ENCODE measurements at places on chromosomes 4 and X. TPM values are rescaled to one million over a fixed set of nuclear protein-coding genes. Genes with fewer than 3 reads are reported as not detected.

The ABLIM2 gene
- 4.0 TPM for total RNA-seq

The EGFL6 gene
- not detected for total RNA-seq

DNA sequence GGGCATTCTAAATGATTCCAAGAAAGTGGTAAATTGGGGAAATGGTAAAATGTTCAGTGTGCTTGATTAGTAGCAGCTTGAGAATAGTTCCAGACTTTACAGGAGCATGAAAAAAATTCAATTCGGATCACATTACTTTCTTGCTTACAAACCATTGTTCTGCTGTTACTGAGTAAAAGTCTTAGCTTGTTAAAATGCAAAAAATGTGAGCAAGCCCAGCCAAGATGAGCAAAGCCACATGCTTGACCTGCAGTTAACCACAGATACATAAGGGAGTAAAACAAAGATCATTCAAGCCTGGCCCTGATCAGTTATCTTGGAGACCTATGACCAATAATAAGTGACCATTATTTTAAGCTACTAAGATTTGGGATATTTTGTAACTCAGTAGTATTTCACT is 562.9 kb upstream of the MAGEB2 start:
- peak; percentile 41 for DNase-seq

The C4orf36 gene
- total RNA-seq, result 0.21 TPM

- DNase-seq, result no peak
Measured at GRCh38 chr4:66355328-66355727, 685.0 kb upstream of the EPHA5 start.

DNA sequence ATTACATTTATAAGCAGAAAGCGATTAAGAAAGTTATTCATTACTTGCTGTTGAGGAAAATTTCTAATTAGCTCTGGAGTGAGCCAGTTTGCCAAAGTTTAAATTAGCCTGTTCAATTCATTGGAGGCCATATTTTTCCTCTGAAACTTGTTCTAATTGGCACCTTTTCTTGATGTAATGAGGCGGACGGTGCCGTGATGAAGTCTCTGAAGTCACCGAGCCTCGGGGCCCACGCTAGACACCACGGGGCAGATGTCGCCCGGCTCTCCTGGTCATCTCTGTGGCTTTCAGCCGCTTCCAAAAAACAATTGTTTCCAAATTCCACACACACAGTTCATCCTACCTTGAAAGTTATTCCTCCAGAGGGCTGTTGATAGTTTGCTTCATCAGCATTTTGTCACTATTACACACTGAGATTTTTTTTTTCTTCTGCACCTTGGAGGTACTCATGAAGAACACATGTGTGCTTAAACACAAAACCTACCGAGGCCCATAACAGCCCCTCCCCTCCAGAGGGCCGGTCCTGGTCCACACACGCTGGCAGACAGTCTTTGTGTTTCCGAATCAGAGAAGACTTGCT is 3.9 kb upstream of the CTAG2 start:
- no peak for DNase-seq

- DNase-seq, result no peak
Measured at GRCh38 chr4:81605271-81605670, 133.6 kb upstream of the RASGEF1B start.

The DRP2 gene
- 14.9 TPM for total RNA-seq

- no peak for DNase-seq
Measured at GRCh38 chr4:15754323-15754722, 23.8 kb upstream of the CD38 start.

DNA sequence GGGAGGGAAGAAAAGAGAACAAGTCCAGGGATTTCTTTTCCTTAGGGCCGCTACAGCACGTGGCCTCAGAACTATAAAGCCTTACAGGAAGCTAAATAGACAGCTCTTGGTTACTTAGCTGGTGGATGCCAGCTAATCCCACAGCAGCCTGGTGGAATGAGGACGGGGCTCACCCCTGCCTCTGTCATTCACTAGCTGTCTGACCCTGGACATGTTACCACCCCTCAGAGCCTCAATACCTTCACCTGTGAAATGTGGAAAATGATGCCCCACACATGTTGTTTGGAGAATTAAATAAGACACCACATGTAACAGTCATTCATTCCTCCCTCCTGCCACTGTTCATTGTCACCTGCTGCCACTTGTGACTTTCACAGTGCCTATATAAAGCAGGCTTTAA is 15.7 kb downstream of the CCKAR start:
- DNase-seq, result peak; percentile 51

The FAM47A gene
- total RNA-seq, result not detected

DNA sequence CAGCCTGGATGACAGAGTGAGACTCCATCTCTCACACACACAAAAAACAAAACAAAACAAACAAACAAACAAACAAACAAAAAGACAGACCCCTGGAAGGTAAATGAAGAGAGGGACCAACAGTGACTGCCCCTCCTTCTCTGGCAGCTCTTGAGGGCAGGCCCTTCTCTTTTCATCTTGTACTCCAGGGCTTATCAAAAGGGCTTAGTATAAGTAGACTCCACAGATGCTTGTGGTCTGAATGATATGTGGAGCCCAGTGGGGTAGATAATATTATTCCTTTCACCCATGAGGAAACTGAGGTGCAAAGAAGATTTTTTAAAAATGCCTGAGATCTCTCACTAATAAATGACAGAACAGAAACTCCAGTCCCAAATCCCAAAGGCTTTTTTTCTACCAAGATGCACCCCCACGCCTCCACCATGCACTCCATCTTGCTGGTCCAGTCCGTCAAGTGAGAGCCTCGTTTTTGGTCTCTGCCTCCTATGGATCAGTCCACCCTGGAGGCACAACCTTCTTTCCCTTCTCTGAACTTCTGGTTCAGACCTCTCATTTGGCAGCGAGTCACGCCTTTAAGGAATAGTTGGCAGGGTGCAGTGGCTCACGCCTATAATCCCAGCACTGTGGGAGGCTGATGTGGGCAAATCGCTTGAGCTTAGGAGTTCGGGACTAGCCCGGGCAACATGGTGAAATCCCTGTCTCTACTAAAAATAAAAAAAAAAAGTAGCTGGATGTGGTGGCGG is 17.0 kb upstream of the CHRNA9 start:
- no peak for DNase-seq

The ZIC3 gene
- total RNA-seq, result not detected

GRCh38 chr4:89904524-89904923 is 9.9 kb downstream of the MMRN1 start:
- no peak for DNase-seq

The UGT2B11 gene
- total RNA-seq, result not detected

DNA sequence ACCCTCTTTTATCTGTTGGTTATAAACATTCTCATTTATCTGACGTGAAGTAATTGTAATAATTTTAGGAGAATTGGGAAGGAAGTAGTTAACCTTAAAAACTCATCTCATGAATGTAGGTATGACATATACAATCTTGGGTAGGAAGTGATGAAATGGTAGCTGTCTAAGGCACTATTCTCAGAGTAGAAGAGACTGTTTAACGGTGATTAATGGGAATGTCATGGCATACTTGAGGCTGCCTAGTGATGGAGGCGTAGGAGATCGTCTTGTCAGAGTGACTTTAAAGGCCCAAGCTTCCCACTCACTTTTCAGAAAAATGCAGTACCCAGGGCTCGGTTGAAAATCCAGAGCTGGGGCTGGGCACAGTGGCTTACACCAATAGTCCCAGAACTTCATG is 19.4 kb upstream of the AGA start:
- no peak for DNase-seq

GRCh38 chrX:69815063-69815462 is 199.2 kb downstream of the EDA start:
- DNase-seq, result no peak

DNA sequence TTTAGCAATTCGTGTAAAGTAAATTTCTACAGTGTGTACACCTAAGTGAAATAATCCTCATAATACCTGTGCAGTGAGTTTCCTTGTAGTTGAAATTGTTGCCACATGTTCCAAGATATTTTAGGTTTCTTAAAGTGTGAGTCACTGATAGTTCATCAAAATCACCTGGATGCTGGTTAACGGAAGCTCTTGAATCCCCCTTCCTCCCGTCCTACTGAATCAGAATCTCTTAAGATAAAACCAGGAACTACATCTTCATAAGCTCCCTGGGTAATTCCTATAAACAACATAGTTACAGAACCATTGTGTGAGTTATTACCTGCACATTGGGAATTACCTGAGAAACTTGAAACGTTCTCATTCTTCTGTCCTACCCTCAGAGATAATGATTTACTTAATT is 197.4 kb upstream of the HS3ST1 start:
- DNase-seq, result no peak

The CT45A3 gene
- total RNA-seq, result not detected
